ENCODE measurements at places on chromosomes 1 and 21. TPM values are rescaled to one million over a fixed set of nuclear protein-coding genes. Genes with fewer than 3 reads are reported as not detected.

CA6 gene
- total RNA-seq = not detected

- DNase-seq = no peak
Measured at GRCh38 chr1:77817368-77818209, 38.1 kb downstream of the MIGA1 start.

DNA sequence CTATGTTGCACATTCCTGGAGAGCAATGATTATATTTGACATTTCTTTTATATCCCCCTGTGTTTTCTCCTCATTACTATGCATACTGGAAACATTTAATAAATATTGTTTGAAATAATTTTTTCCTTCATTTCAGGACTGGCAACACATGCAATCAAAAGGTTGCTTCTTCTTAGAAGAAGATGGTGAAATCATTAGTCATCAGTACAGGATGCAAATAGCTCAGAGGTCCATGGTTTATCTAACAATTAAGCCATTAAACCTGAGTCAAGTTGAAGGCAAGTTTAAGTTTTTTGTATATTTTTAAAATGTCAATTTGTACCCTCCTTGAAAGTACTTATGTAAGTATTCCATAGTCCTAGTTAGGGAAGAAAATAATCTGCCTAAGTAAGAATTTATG lies 22.5 kb downstream of the EFCAB7 start:
- no peak for DNase-seq

DNA sequence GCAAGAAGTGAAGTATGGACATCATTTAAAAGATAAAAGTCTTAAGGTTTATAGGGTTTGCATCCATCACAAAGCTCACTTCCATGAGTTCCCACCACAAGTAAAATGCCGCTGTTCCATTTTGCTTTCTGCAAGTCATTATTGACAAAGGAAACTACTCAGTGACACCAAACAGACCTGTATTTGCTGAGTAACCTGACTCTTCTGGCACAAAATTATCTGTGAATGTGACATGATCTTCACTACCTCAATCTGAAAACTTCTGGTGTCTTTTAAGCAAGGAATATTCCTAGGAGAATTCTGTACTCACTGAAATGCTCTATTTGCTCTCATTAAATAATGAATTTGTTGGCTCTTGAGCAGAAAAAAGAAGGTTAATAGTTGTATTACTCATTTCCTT lies 1077.4 kb upstream of the ADGRL4 start:
- DNase-seq = no peak

G0S2 gene
- not detected for total RNA-seq

- no peak for DNase-seq
Measured at GRCh38 chr1:145777357-145778145, 46.3 kb downstream of the RNF115 start.

DNA sequence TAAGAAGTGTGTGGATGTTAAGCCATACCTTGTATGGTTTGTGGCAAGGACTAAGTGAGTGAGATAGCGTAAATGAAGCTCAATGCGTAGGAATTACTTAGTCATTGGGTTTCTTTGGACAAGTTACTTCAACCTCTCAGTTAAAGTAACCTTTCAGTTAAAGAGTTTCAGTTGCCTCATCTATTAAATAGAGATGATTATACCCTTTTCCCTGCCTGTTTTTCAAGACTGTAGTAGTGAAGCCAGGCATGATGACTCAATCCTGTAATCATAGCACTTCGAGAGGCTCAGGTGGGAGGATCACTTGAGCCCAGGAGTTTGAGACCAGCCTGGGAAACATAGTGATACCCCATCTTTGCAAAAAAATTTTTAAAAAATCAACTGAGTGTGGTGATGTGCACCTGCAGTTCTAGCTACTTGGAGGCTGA lies 6.3 kb downstream of the ZMPSTE24 start:
- DNase-seq = no peak

DNA sequence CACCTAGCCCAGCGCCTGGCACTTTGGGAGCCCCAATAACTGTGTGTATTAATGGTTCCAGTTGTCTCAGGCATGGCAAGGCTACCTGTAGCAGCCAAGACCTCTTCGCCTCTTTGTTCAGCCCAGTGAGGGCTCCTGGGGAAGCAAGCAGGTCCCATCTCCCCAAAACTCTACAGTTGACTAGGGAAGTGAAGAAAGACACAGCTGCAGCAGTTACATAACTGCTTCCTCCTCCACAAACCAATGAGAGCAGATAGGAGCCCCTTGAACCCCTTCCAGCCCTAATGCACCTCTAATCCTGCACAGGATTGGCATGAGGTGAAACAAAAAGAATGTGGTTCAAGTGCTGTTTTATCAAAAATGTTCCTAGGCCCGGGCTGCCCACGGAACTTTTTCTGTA lies 100.5 kb downstream of the SYF2 start:
- DNase-seq = no peak

ANGPTL3 gene
- not detected for total RNA-seq

SLAMF8 gene
- 3.2 TPM for total RNA-seq

- DNase-seq = no peak
Measured at GRCh38 chr21:20276954-20277353, 721.3 kb upstream of the NCAM2 start.

GRCh38 chr1:227759341-227760300 lies 24.4 kb downstream of the SNAP47 start:
- DNase-seq = peak; percentile 89

All from uterus (tissue), 4 donors.